Substantia nigra (tissue), 51 donors: ENCODE measurements at places on chromosomes 11 and 22.
A peak's percentile ranks its signal among the peaks of the same experiment; 100 is the strongest.

DNA sequence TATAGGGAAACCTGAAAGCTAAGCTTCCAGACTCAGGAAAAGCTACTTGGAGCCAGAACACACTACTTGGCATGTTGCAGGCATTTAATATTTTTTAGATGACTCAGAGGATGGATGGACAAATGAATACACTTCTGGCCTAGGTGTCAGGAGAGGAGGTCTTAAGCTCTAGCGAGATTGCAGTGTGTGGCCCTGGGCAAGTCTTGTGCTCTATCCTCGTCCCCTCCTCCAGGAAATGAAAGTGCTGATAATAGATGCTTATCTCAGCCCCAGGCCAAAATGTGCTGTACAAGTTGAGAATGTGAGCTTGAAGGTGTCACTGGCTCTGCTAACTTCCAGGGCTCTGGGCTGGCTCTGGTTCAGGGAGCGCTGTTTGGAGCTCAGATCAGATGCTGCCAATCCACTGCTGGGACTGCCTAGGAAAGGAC is 136.3 kb downstream of the PKNOX2 start:
- no peak for DNase-seq

DNA sequence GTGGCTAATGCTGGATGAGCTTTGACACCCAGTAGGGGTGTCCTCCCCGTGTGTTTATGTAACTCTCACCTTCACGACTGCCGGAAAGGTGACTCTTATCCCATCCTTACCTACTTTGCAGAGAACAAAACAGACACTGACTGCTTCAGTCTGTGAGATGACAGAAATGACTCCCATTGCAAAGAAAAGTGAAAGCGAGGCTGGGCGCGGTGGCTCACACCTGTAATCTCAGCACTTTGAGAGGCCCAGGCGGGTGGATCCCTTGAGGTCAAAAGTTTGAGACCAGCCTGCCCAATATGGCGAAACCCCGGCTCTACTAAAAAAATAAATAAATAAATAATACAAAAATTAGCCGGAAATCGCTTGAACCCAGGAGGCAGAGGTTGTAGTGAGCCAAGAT is 106.4 kb upstream of the ANO1 start:
- DNase-seq: no peak

- DNase-seq: no peak
Observed at GRCh38 chr11:24589064-24589463, 92.2 kb downstream of the LUZP2 start.

DNA sequence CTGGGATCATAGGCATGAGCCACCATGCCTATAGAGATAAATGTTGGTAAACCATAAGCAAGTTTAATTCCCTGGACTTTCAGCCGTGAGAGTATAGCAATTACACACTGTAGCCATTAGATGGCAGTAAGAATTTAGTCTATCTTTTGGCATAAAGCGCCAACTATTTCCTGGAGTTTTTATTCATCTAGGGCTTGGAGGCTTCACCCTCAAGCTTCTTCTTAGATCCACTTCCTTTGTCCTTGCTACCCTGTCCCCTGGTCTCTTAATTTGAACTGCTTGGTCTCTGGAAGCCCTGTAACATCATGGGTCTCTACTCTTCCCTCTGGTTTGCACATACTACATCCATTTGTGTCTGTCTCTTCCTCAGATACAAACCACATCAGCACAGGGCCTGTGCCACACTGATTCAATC is 38.2 kb downstream of the OR10A6 start:
- no peak for DNase-seq

GRCh38 chr11:108891909-108892511 is 227.1 kb downstream of the DDX10 start:
- DNase-seq: no peak

DNA sequence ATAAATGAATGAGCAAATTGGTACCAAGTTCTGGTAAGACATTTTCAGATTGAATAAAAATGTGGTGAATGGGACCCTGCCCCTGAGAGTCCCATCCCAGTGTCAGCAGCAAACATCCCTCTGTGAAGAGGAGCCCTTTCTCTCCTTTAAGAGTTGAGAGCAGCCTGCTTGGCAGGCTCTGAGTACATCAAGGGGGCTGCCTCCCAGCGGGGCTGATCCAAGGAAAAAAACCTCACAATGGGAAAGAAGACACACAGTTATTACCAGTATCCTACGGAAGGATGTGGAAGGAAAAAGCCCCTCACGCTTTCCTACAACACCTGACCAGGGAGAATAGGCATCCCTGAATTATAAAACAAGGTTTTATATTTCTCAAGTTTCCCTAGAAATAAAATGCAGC is 293.8 kb upstream of the B3GAT1 start:
- DNase-seq: no peak

DNA sequence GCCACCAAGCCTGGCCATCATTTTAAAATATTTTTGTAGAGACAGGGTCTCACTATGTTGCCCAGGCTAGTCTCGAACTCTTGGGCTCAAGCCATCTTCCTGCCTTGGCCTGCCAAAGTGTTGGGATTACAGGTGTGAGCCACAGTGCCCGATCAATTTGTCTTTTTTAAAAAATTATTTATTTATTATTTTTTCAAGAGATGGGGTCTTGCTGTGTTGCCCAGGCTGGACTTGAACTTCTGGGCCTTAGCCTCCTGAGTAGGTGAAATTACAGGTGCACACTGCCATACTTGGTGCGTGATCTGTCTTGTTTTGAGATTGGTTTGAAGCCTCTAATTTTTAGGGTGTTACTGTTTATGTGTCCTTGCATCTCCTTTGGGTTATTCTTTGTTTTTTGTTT is 10.2 kb downstream of the CABIN1 start:
- no peak for DNase-seq

DNA sequence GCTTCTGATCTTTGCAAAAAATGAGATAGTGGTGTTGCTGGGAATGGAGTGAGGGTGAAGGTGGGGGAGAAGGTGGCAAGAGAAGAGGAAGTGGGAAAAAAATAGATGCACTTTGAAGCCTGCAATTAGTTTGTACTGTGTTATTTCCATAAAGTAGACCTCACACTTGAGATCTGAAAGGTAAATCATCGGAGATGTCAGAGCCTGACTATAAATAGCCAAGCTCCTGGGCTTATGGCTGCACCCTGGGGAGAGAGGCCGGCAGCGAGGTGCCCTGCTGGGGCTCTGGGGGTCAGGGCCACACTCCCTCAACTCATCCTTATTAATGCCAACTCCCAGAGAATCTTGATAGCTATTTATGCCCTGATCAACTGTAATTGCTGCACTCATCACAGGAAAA is 134.4 kb downstream of the NXPE2 start:
- no peak for DNase-seq

- no peak for DNase-seq
Observed at GRCh38 chr11:118086913-118087768, at the start of gene SMIM35. TSS of gene SMIM35 (minus strand) at chr11:118086963. CDS start at chr11:118086757, 206 bp downstream.

DNA sequence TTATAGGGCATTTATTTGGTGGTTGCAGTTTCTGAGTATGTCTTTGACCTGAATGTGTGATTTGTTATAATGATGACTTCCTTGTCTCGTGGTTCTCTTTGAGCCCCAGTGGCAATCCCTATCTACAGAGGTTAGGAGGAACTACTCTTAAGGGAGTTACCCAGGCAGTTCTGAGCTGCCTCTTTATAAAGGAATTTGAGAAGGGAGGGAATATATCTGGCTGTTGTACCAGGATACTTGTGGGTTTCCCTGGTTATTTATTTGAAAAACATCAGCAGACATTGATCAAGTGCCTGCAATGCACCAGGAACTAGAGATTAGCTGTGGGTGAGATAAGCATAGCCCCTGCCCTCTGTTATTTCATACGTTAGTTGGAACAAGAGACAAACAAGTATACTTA is 243.5 kb upstream of the ARHGAP20 start:
- DNase-seq: no peak

DNA sequence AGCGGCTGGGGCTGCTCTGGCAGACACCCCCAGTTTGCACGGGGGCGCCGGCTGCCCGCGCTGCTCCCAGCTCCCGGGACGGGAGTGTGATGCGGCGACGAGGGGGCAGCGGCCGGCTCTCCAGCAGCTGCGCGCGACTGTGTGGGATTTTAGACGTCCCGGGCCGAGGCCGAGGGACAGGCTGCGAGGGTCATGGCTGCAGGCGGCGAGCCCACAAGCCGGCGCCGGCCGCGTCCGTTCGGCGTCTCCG is 159 bp downstream of the FZD4 start:
- no peak for DNase-seq

GRCh38 chr22:45212992-45213751 is 27.5 kb downstream of the KIAA0930 start:
- no peak for DNase-seq

- DNase-seq: no peak
Observed at GRCh38 chr11:9169595-9170295, 78.3 kb upstream of the SCUBE2 start.

DNA sequence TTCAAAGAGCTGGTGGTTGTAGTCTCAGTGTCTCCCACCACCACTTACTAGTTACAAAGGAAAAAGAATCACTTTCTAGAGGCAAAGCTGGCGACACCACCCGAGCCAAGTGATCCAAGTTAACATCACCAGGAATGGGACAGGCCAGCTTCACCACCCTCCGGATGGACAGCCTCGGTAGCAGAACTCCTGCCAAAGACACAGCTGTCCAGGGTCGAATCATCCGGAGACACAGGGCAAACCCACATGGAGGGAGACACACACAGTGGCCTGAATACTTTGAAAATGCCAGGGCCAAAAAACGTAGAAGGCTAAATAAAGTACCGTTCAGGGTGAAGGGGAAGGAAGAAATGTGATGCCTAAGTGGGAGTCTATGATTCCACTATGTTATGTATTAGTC is 33.1 kb downstream of the KCNQ1 start:
- no peak for DNase-seq

DNA sequence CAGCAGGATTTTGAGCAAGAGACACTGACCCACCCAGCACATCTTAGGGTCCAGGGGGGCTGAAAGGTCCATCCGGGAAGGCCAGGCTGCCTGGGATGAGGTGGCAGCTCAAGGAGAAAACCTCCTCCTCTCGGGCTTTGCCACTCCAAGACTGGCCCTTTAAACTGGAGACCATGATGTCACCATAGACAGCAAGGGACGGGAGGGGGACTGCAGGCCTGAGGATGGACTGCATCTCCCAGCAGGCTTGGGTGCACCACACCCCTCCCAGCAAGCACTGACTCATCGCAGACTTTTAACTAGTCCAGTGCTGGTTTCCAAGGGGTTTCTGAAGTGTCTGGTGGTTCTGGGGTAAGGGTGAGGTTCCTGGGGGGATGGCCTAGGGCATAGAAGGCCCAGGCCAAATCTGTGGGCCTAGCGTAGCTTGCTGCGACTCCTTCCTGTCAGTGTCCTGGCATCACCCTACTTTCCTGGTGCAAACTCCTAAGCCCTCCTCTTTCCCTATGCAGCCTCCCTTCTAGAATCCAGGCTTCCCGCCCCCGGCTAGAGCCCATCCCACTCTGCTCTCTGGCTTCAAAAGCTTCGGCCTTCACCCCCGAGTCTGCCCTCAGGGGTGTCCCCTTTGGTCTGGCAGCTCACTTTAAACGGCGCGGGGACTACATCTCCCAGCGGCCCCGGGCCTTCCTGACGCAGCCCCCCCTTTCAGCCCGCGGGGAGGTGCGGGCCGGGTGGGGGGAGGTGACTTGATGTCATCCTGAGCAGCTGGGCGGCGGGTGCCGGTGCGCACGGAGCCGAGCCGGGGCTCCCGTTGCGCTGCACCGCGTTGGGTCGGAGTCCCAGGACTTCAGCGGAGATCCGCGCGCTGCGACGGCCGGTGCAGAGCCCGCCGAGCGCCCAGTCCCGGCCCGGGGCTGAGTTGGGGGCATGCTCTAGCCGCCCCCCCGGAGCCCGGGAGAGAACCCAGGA is at the start of gene PPP2R5B:
TSS of gene PPP2R5B (plus strand) at position 746 of the 966 bp plus-strand sequence. CDS start 1,046 bp downstream, outside the sequence.
- DNase-seq: peak; percentile 95

- no peak for DNase-seq
Observed at GRCh38 chr11:86919557-86920210, 35.5 kb downstream of the FZD4 start.

DNA sequence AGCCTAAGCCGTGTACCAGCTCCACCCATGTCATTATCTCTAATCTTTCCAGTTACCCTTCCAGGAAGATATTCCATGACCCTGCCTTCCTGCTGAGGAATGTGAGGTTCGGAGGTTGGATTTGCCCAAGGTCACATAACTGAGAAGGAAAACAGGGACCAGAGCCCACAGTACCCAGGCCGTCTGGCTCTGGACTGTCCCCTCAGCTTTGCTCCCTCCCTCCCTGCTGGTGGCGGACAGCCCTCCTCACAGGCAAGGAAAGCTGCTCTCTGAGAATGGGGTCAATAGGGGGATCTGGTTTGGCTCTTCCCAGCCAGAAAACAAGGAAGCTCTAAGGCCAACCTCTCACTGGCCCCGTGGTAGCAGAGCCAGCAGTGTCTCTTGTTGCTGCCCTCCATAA is 63.3 kb downstream of the SYN3 start:
- no peak for DNase-seq

- DNase-seq: no peak
Observed at GRCh38 chr11:1845095-1845429, 6.3 kb downstream of the TNNI2 start.

DNA sequence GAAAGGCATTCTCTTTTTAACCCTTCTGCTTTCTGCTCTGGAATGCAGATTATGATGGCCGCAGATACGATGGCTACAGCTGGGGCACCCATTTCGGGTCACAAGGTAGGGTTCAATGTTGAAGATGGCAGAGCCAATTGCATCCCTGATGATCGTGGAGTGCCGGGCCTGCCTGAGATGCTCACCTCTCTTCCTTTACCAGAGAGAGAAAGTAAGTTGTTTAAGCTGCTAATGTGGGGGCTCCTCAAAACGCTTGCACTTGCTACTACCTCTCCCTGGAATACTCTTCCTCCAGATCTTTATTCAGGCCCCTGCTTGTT is 50.8 kb upstream of the PRDM11 start:
- DNase-seq: no peak

- no peak for DNase-seq
Observed at GRCh38 chr11:64742889-64743590, 902 bp downstream of the RASGRP2 start.

- DNase-seq: no peak
Observed at GRCh38 chr11:69030301-69030700, 17.3 kb upstream of the MRGPRF start.

GRCh38 chr11:86101493-86101892 is 32.6 kb upstream of the PICALM start:
- DNase-seq: no peak

DNA sequence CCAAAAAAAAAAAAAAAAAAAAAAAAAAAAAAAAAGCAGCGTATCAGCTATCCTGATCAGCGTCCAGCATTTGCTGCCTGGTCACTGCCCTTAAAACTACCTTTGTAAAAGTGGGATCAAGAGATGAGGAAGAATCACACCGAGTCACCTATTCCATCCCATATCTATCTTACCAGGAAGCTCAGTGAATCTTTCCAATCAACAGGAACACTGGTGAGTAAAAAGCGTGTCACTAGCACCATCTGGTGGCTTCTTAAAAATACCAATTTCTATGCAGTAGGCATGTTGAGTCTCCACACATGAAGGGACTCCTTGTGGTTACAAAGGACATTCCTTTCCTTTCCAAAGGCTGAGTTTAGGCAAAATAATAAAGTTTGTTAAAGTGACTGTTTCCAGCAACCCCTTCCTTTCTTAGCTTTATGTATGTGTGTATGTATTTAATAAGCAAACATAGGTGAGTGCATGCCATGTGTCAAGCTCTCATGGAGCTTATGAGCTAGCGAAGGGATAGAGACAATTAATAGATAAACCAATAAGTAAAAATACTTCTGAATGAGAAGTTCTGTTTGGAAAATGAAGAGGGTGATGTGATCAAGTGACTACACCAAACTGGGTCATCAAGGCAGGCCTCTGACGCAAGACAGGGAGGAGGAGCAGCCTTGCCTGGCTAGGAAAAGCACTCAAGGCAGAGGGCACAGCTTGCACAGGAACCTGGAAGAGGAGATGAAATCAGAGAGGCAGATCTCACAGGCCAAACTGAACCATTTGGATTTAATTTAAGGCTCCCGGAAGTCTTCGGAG is 13.9 kb upstream of the TP53AIP1 start:
- no peak for DNase-seq

GRCh38 chr11:69122326-69122629 is 33.5 kb upstream of the SMIM38 start:
- DNase-seq: no peak
